ENCODE measurements at places on chromosomes 11 and 22. TPM values are rescaled to one million over a fixed set of nuclear protein-coding genes. Genes with fewer than 3 reads are reported as not detected.

MYBPC3 gene
- 1.0 TPM for total RNA-seq

NPAS4 gene
- 0.09 TPM for total RNA-seq

SCGB1D2 gene
- total RNA-seq, result not detected

GATD1 gene
- 24.6 TPM for total RNA-seq

BRMS1 gene
- 38.0 TPM for total RNA-seq

RFPL1 gene
- not detected for total RNA-seq

UPK3A gene
- not detected for total RNA-seq

LDHAL6A gene
- not detected for total RNA-seq

SLC43A3 gene
- 23.3 TPM for total RNA-seq

TMX2 gene
- total RNA-seq, result 55.1 TPM

APOL1 gene
- total RNA-seq, result 32.3 TPM

OR10AG1 gene
- not detected for total RNA-seq

GP1BB gene
- total RNA-seq, result 4.0 TPM

UCP2 gene
- total RNA-seq, result 207 TPM

RIBC2 gene
- 8.1 TPM for total RNA-seq

OVCH2 gene
- total RNA-seq, result 21.1 TPM

DDI1 gene
- total RNA-seq, result not detected

TPBGL gene
- total RNA-seq, result 0.11 TPM

LGR4 gene
- 5.1 TPM for total RNA-seq

GGTLC2 gene
- total RNA-seq, result not detected

FOXRED2 gene
- total RNA-seq, result 18.0 TPM

All from lung (tissue), 17 donors.